Muscle of arm (tissue), 14 donors: ENCODE measurements at places on chromosomes 11 and 22. TPM values are rescaled to one million over a fixed set of nuclear protein-coding genes. Genes with fewer than 3 reads are reported as not detected.

Gene GRM5
- polyA plus RNA-seq: 0.12 TPM

Gene PANX1
- 27.6 TPM for polyA plus RNA-seq

Gene SCGB1D2
- not detected for polyA plus RNA-seq

Gene OR51B4
- not detected for polyA plus RNA-seq

Gene OR8D4
- polyA plus RNA-seq: 0.06 TPM

Gene CSNK2A3
- 0.56 TPM for polyA plus RNA-seq

Gene OR8G1
- polyA plus RNA-seq: not detected

Gene PGA5
- polyA plus RNA-seq: 1.9 TPM

- no peak for DNase-seq
Measured at GRCh38 chr22:35541254-35541748, 670 bp downstream of the RASD2 start.

GRCh38 chr11:118430956-118431355 lies 5.3 kb upstream of the KMT2A start:
- no peak for DNase-seq

DNA sequence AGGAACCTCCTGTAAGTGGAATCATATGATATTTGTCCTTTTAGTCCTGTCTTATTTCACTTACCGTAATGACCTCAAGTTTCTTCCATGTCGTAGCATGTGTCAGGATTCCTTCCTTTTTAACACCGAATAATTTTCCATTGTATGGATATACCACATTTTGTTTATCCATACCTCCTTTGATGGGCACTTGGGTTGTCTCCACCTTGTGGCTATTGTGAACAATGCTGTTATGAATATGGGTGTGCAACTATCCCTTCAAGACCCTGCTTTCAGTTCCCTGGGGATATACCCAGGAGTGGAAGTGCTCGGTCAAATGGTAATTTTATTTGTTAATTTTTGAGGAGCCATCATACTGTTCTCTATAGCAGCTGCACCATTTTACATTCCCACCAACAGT lies 244.9 kb upstream of the BLID start:
- no peak for DNase-seq

- DNase-seq: no peak
Measured at GRCh38 chr11:8289492-8289918, 25.8 kb upstream of the LMO1 start.

DNA sequence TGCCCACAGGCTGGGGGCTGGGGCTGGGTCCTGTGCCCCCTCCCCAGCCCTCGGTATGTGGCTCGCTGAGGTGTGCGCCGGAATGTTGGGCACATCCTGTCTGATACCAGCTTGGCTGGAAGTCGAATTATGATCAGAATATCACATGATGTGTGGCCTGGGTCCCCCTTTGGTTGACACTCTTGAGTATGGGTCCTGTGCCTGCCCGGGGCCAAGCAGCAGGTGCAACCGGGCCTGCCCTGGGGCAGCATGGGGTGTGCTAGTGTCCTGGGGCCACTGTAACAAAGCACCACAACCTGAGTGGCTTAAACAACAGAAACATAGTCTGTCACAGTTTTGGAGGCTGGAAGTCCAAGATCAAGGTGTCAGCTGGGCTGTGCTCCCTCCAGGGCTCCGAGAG lies 52.7 kb downstream of the PARVB start:
- DNase-seq: no peak

DNA sequence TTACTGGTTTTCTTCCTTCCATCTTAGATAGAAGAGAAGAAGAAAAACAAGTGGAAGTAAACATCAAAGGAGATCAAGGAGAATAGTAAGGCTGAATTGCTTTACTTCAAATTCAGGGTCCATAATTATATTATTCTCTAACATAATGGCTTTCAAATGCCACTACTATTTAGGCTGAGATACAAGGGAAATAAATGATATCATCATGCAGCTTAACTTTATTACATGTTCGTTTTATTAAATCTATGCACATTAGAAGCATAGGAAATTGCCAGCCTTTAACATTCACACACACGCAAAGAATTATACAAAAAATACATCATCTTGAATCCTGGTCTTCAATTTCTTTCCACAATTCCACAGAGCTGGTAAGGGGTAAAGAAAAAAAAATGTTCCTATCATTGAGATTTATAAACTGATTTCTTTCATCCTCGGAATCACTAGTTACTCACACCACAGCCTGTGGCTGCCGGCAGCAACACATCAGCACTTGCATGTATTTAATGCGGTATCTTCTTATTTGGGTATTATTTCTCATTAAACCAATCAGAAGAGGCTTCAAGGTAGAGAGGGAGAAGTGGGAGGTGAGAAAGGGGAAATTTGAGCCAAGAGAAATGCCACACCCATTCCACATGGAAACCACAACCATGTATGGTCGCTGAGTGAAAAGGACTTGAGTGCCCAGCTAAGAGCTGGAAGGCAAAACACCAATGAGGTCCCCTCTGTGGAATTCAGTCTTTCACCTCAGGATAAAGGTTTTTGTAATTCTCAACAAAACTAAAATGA lies 26.3 kb downstream of the SYTL2 start:
- DNase-seq: no peak

- no peak for DNase-seq
Measured at GRCh38 chr11:7830740-7831139, 34.0 kb upstream of the OR5P2 start.

DNA sequence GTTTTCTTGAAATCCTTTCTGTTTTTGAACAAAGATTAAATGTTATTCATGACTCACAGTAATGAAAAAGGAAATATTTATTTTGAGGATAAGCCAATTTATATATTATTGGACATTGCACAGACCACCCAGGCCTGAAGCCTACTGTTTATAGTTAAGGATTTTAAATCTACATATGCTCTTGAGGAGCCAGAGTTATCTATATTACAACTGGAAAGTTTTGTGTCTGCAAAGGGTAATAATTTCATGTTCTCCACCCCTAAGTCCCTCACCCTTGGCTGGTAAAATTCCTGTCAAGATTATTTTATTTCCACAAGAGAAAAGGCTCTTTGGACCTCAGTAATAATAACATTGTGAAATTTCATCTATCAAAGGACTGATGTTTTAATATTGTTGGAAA lies 228.2 kb downstream of the TMEM135 start:
- DNase-seq: no peak

- no peak for DNase-seq
Measured at GRCh38 chr11:88631497-88631896, 294.0 kb upstream of the CTSC start.

DNA sequence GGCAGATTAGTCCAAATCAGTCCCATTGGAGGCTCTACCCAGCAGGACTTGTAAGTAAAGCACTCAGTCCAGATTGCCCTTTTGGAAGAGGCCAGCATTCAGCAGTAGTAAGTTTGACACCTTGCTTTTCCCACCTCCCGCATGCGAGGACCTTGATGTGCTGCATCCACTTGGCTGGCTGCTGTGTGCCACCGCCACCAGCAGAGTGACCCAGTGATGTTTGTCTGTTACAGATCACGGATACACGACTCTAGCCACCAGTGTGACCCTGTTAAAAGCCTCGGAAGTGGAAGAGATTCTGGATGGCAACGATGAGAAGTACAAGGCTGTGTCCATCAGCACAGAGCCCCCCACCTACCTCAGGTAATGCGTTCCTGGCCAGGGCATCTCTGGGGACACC lies 6.6 kb downstream of the SMARCB1 start:
- DNase-seq: no peak

DNA sequence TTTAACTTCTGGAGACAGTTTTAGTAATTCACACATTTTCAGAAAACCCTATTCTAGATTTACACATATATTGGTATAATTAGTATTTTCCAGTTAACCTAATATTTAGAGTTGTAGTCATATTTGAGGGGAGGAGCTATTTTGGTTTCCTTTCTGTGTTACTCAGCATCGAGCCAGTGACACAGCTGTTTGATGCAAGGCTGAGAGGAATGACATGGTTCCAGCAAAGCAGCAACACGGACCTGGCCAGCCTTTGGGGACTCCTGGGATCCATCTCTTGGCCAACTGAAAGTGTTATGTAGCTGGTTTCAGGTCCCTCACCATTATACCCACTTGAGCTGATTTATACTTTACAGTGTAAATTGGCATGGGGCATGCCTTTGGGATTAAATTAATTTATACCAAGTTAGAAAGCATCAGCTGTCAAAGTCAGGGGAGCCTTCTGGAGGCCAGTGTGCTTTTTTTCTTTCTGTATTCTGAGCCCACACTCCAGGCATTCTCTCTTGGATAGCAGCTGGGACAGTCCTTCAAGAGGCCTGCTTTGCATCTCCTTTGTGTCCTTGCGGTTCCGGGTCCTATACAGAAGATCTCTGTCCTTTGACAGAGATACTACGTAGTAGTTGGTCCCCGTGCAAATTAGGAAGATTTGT lies 91.3 kb upstream of the SLC25A18 start:
- peak; percentile 32 for DNase-seq

DNA sequence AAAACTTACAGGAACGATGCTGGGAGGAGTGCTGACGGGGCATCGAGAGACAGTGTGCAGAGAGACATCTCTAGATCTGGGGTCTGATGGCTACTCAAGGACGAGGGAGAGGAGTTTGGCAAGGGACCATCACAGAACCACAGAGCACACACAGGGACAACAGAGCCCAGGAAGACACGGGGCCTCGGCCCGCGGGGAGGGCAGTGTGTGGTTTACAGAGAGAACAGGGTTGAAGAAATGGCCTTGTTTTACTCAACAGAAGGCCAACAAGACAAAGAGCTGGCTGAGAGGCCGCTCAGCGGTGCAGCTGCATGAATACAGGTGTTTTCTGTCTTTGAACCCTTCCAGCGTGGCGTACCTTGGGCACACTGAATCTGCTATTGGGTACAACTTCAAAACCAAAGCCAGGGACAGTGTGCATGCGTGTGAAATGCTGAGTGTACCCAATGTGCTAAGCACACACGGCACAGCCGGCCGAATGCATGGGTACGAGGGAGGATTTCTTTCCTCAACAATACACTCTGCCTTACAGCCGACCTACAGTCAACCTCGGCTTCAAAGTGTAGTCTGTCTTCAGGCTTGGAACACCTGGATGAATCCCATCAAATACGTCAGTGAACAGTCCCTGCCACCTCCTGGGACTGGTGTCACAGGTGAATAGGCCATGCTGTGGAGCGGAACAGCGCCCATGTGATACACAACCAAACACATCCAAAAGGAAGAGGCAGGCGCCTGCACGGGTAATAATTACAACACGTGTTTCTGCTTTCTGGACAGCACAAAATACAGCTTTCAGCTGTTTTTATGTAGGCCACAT lies 20.7 kb upstream of the BID start:
- DNase-seq: no peak

DNA sequence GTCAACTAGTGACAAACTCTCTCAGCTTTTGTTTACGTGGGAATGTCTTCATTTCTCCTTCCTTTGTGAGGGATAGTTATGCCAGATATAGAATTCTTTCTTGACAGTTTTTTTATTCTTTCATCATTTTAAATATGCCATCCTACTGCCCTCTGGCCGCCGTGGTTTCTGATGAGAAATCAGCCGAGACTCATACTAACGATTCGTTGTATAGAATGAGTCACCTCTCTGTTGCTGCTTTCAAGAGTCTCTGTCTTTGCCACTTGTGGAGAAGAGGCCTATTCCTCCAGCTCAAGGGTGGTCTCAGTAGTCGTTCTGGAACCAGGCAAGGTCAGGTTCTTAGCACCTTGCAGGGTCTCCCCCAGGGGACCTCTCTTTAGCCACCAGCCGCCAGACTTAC lies 8.0 kb downstream of the MYO7A start:
- no peak for DNase-seq

DNA sequence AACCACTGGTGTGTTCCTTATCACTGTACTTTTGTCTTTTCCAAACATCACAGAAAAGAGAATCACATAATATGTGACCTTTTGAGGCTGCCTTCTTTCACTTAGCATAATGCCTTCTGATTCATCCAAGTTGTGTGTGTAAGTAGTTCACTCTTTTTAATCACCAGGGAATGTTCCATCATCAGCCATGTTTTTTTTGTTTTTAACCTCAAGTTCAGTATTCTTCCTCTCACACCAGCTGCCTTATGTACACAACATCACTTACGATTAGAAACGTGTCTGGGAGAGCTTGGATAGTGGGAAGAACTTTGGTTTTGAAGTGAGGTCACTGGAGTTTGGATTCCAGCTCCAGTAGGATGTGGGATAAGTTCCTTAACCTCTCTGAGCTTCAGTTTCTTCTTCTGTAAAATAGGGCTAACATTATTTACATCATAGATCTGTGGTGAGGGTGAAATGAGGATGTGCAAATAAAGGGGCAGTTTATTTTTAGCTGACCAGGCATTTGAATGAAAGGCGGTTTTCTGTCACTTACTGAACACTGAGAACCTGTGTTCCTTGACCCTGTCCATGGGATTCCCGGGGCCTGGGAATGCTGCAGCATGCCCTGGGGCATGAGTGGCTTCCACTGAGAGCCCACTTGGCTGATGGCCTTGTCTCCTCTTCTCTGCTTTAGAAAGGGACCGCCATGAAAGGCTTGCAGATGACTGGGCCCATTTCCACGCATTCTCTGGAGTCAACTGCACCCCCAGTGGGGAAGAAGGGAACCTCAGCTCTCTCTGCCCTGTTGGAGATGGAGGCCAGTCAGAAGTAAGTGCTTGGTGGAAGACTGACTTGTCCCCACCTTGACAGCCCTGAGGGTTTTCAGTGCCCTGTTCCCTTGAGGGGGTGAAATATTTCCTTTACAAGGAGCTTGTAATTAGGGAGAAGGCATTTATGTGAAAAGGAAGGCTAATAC lies 92.6 kb downstream of the DEPDC5 start:
- no peak for DNase-seq

- DNase-seq: no peak
Measured at GRCh38 chr22:34278121-34278520, 357.8 kb upstream of the LARGE1 start.

DNA sequence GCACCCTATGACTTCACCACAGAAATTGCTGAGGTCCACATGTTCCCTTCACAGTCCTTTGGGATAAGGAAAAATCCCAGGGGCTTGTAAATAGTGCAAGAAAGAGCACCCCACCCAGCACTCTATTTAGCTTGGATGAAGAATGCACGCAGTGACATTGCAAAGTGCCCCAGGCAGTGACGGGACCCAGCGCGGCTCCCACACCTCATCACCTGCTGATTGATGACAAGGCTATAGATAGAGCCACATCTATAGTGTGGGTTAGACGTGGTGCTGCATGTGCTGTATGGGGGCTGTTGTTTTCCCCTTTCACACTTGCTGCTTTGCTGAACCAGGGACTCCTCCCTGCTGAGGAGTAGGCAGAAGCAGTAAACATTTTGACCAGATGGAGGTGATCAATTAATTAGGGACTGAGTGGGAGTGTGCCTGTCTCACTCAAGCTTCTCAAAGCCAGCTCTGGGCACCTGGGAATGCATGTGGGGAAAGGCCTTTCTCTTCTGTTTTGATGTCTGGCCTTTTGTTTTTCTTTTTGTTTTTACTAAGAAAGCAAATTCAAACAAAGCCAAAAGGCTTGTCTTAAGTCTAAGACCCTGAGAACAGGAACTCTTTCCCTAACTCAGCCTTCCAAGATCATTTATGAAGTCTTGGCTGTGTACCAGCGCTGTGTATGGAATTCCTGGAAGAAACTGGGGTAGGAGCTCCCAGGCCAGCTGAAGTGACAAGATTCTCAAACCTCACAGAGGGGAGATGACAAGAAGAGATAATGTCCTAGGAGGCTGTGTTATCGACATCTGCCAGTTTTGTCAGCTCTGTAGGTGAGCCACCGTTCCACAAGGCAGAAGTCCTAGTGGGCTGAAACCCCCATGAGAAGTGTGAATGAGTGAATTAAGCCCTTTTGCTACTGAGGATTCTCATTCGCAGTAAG lies 219.7 kb downstream of the BARX2 start:
- DNase-seq: peak; percentile 14

GRCh38 chr11:118156531-118157185 lies 4.0 kb upstream of the SCN4B start:
- DNase-seq: no peak
